ENCODE measurements at places on chromosomes 12 and 14. TPM values are rescaled to one million over a fixed set of nuclear protein-coding genes. Genes with fewer than 3 reads are reported as not detected.

RNASE3 gene
- total RNA-seq, result not detected

SLC25A21 gene
- total RNA-seq, result not detected

NGB gene
- not detected for total RNA-seq

TEX52 gene
- not detected for total RNA-seq

PTPRB gene
- 4.4 TPM for total RNA-seq

MYH7 gene
- total RNA-seq, result not detected

SLC35F4 gene
- not detected for total RNA-seq

NOVA1 gene
- total RNA-seq, result under 0.01 TPM

FIGNL2 gene
- 0.32 TPM for total RNA-seq

FAM186B gene
- 1.4 TPM for total RNA-seq

SLCO1C1 gene
- total RNA-seq, result not detected

CIROP gene
- not detected for total RNA-seq

DCD gene
- total RNA-seq, result not detected

HOXC12 gene
- not detected for total RNA-seq

GPHB5 gene
- not detected for total RNA-seq

TMEM119 gene
- 93.2 TPM for total RNA-seq

GALNT16 gene
- total RNA-seq, result 1.4 TPM
